ENCODE measurements at places on chromosomes 3 and 15.

DNA sequence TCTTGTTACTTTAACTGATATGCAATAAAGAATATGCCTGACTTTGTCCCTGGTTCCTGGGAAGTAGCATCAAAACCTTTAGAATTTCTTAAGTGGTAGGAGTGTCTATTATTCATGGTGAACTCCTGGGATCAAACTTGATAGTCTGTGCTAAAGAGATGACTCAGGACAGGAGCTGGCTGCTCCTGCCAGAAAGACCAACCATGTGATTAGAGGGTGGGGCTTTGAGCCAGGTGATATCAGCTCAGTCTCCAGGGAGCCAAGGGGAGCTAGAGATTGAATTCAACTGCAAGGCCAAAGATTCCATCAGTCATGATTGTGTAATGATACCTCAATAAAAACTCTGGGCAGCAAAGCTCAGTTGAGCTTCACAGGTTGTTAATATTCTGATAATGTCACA lies 20.6 kb upstream of the TMC3 start:
- DNase-seq = no peak

- no peak for DNase-seq
These were observed 4.0 kb downstream of the TLE3 start for GRCh38 chr15:70093481-70094319.

DNA sequence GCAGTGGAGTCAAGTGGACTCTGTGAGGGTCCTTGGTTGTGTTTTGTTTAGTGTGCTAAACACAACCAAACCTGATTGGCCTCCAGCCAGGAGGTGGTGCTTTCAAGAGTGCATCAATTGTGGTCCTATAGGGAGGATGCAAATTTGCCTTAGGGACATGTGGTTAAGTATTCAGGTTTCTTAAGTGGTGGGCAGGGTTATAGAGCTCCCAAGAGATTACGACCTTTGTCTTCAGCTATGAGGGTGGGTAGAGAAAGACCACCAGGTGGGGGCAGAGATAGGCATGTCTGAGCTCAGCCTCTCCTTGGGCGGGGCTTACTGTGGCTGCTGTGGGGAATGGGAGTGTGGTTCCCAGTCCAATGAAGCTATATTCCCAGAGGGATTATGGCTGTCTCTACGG lies 186.6 kb downstream of the SQOR start:
- no peak for DNase-seq

GRCh38 chr3:59135096-59135495 lies 85.3 kb upstream of the CFAP20DC start:
- DNase-seq = no peak

DNA sequence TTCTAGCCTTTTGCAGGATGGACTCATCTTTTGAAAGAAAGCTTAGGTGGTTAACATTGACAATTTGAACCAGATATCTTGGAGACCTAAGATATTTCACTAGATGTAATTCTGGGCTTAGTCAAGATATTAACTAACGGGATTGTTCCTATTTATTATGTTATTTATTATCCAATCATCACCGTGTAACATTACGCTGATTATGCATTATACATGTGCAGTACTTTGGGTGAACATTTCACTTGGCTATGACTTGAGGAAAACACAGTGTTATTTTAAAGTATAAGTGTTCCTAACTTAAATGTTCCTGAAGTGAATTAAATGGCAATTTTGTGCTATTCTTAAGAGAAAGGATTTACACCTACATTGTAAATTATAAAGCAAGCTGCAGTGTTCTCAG lies 574.5 kb upstream of the KCNMB2 start:
- no peak for DNase-seq

- no peak for DNase-seq
These were observed 358.4 kb downstream of the FOXP1 start for GRCh38 chr3:71225002-71225684.

- no peak for DNase-seq
These were observed 12.1 kb upstream of the DMXL2 start for GRCh38 chr15:51634591-51635198.

- no peak for DNase-seq
These were observed 34.1 kb downstream of the ABTB1 start for GRCh38 chr3:127706785-127707351.
